Caki2 (cell line): ENCODE measurements at places on chromosomes 6 and 20.
A peak's percentile ranks its signal among the peaks of the same experiment; 100 is the strongest.

DNA sequence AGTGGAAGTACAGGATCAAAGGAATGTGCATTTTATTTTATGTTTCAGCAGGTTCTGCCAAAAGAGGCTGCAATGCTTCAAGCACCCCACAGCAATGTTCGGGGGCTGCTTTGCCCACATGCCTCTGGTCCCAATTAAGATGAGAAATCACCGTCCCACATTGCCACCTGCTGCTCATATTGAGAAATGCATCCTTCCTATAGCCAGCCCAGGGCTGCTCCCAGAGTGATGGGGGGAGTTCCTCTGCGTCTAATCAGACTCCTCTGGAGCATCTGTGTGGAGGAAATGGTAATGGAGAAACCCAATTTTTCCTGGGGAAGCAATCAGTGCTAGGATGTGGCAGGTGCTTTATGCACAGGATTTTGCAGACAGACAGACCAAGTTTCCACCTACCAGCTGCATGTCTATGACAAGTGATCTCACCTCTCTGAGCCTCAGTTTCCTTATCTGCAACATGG lies 33.7 kb downstream of the PTGIS start:
- peak; percentile 53 for DNase-seq

DNA sequence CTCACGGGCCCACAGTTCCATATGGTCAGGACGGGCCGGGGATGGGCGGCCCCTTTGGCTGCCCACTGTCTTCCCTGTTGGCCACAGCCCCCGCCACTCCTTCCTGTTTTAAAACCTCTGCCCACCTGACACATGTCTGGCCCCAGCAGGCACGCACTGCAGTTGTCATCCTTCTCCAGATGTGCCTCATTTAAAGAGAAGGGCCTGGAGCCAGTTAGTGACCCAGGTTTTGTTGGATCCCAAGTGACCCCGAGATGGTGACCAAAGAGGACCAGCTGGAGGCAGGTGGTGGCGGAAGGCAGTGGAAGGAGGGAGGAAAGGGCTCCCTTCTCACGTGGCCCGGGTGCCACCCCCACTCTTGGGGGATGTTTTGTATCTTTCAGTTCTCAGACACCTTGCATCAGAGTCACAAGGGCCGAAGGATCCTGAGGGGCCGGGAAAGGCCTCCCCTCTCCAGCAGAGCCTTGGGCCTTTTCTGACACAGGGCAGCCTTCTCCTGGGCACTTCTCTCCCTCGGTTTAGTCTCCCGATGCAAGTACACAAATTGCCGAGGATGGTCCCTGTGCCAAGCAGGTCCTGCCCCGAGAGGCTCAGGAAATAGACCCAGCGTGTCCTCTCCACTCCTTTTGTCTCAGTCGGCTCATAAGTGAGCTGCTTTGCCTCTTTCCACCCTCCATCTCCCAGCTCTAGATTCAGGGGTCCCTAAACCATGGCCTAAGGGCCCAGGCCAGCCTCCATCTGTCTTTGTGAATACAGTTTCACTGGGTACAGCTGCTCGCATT lies 117.6 kb downstream of the SULF2 start:
- DNase-seq, result no peak

DNA sequence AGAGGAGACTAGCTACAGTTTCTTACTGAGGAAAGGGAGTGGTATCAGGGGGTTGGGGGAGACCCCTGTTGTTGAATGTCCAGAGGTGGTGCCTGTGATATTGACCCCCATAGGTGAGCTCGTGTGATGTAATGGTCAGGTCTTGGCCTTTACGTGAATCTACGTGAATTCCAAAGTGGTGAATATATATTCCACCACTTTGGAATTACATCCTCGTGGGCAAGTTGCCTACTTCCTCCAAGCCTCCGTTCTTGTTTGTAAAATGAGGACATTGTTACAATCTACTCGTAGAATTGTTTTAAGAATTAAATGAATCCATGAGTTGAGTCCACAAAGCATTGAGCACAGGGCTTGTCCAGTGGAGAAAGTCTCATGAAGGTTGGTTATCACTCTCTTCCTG lies 47.3 kb downstream of the TSHZ2 start:
- DNase-seq, result no peak

GRCh38 chr6:107140581-107140980 lies 25.3 kb upstream of the BEND3 start:
- DNase-seq, result no peak

- DNase-seq, result no peak
These were observed 109.8 kb downstream of the SYCP2 start for GRCh38 chr20:59823491-59824259.

- DNase-seq, result peak; percentile 52
These were observed 22.5 kb downstream of the MOCS3 start for GRCh38 chr20:50980851-50981713.

DNA sequence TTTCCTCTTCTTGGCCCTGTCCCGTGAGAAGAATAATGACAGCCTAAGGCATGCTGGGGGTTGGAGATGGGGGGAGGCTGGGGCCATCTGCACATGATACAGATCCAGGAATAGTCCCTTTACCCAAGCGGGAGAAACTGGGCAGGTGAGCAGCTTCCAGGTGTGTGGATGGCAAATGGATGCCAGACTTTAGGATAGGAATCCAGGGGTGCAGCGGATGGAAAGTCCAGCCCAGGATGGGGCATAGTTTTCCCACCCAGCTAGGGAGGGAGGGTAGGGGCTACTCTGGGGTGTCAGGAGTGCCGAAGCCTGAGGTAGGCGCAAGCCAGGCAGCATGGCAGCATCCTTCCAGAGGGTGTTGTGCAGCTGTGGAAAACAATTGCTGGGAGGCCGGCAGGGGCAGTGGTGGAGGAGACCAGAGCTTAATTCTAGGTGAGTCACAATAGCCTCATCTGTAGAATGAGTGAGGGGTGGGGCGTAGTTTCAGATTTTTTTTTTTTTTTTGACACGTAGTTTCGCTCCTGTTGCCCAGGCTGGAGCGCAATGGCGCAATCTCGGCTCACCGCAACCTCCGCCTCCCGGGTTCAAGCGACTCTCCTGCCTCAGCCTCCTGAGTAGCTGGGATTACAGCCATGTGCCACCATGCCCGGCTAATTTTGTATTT lies 15.4 kb upstream of the FAM110A start:
- DNase-seq, result no peak

GRCh38 chr6:75602246-75603105 lies 796 bp downstream of the SENP6 start:
- peak; percentile 71 for DNase-seq

- peak; percentile 47 for DNase-seq
These were observed 161.6 kb upstream of the TNFAIP3 start for GRCh38 chr6:137705160-137706082.

- DNase-seq, result no peak
These were observed 7.8 kb downstream of the SGK1 start for GRCh38 chr6:134309983-134310605.

GRCh38 chr20:31664696-31665354 lies 27.1 kb downstream of the COX4I2 start:
- DNase-seq, result no peak

DNA sequence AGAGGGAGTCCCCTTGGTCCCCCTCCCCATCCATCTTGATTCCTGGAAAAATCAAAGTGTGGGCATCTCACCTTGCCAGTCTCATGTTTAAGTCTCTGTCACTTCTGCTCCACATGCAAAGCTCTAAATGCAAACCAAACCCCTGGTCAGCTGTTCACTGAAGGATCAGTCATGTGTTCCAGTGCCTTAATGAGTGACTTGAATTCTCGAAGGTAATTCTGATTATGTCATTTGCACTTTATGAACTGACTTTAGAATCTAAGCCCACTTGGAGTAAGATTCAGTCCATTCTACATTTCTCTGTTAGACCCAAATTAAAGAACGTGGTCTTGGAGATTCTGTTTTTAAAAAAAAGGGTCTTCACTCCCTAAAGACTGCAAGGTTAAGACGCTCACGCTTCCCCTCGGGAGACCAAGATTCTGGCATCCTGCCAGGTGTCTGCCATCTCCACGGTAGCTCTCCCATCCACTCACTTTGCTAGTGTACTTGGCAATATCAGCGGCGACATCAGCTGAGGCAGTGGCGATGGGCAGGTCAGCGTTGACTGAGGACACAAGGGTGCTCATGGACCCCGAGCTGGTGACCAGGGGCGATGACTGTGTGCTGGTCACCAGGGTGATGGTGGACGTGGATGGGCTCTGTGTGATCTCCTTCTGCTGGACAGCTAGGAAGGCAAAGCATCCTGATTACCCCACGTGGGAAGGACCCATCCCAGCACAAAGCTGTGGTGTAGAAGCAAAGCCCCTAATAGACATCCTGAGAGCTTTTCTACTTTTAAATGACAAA lies 120.5 kb downstream of the ZMYND8 start:
- no peak for DNase-seq

GRCh38 chr6:97195117-97195516 lies 87.9 kb downstream of the MMS22L start:
- no peak for DNase-seq

DNA sequence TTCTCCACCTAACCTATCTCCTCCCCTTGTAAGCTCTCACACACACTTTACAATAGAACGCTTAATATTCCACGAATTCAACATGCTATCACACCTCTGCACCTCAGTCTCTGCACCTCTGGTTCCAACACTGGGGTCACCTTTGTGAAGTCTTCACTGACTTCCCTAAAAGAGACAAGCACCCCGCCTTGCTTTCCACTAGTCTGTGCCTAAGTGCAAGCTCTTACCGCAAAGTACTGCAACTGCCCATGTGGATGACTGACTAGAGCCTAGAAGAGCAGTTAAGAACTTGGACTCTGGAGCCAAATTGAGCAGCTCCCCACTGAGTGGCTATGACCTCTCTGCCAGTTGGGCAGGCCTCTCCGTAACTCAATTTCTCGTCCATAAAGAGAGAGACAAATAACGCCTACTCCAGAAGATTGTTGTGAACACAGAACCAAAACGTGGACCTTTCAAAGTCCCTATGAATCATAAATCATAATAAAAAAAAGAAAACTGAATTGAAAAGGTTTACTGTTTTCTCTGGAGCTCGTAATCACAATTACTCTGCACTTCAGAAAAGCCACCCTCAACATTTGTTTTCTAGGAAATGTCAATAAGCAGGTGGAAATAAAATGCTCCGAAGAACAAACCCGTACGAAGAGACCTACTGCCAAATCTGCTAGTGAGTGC lies 1.2 kb downstream of the IFNGR1 start:
- DNase-seq, result no peak

- DNase-seq, result peak; percentile 78
These were observed 381.6 kb upstream of the CNR1 start for GRCh38 chr6:88547768-88548167.

DNA sequence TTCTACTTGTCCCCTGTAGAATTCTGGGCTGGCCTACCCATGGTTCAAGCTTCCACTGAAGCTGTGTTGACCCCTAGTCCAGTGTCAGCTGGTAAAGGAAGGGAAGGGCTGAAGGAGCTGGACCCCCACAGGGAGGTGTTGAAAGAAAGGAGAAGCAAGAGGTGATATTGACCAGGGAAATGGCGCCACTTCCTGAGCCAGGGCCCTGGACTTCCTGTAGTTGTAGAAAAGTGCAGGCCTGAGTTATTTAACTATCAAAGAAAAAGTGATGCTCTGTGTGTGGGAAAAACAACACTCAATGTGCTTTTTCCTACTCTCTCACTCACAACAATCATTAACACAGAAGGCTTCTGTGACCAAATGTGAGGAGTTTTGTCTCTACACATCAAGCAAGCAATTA lies 60.0 kb upstream of the IER3 start:
- no peak for DNase-seq

DNA sequence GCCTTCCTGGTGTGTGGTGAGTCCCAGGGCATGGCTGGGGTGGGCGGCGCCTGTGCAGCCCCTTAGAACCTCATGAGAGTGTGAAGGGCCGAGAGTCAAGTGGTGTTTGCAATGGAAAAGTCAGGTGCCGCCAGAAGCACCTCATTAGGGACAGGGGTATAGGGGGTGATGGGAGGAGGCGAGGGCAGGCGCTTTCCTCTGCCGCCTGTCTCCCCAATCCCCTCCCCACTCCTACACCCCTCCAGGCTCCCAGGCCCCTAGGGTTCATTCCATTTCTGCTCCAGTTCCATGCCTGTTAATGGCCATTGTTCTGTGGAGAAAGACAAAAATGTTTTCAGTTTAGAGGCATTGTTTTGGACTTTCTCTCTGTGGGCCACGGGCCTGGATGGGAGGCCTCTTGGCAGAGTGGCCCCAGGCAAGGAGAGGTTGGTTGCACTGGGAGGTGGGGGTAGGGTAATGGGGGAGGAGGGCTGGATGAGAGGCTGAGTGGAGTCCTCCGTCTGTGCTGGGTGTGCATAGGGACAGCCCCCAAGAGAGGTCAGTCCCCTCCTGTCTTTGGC lies 21.4 kb upstream of the SCUBE3 start:
- no peak for DNase-seq

DNA sequence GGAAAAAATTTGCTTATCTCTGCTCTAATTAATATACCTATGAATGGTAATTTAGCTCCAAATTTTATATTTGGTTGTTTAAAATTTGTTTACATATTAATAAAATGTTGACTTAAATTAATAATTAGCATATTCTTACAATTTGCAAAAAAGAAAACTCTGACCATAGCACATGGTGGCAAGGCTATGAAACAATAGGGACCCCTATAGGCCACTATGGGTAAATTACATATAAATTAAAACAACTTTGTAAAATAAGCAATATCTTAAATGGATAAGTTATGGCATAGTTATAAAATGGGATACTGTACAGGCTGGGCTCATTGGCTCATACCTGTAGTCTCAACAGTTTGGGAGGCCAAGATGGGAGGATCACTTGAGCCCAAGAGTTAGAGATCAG lies 76.0 kb downstream of the MKKS start:
- no peak for DNase-seq

DNA sequence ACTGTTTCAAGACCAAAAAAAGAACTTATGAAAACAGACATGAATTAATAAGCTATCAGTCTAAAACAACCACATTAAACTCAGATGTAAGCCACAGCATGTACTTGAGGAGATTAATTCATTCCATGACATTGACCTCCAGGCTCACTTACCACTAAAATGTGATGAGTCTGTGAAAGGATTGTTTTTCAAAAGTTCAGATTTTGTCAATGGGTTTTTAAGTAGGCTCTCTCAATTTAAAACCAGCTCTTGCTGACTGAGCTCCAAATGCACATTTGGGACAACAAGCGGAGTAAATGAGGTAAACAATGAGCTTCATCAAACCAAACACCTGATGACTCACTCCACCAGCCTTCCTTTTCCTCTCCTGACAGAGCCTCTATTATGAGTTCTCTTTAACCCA lies 197.0 kb downstream of the SIM1 start:
- DNase-seq, result peak; percentile 13

DNA sequence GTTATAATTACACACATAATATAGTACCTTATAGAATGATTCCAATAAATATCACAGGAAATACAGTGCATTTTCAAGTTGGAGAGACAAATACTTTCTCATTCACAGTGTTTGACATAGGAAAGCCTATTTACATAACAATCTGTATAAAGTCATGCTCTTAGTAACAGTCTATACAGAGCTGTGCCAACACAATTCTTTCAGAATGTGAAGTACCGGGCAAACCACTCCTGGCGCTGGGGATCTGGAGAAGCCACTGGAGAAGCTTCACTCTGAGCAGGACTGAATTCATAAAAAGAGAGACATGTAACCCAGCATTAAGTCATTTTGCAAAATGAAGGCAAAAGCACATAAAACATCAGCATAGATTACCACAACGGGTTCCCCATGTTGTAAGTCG lies 24.9 kb upstream of the MCM9 start:
- DNase-seq, result no peak
